ENCODE measurements at places on chromosomes 16 and 17. TPM values are rescaled to one million over a fixed set of nuclear protein-coding genes. Genes with fewer than 3 reads are reported as not detected.

DNA sequence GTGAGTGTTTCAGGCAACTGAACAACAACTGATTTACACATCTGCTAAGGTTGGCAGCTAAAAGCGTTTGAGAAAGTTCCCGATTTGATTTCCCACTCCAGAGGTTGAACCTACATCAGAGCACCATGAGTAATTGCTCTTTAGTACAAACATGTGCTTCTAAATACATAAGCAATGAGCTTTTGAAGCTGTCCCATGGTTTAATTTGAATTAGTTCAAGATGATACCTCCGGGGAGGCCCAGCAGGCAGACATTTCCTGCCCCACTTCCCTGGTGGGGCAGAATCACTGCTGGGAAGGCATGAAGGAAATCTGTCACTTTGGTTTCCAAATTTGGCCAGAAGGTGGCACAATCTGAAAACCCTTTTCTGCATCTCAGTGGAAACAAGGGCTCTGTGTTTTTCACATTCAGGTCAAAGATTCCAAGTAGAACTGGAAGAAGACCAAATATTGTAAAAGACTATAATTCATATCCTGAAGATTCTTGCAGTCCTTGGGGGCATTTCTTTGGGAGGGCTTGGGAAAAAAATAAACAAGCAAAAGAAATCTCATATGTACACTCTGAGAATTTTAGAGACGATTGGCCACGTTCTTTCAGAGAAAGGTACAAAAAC lies 176.2 kb upstream of the FAM20A start:
- no peak overlapping the region for H3K27ac ChIP-seq
- DNase-seq = no peak
- H3K27me3 ChIP-seq = peaks cover 10% of the 10 kb centered on the region
- H3K4me1 ChIP-seq = peaks cover 4% of the 10 kb centered on the region

DNA sequence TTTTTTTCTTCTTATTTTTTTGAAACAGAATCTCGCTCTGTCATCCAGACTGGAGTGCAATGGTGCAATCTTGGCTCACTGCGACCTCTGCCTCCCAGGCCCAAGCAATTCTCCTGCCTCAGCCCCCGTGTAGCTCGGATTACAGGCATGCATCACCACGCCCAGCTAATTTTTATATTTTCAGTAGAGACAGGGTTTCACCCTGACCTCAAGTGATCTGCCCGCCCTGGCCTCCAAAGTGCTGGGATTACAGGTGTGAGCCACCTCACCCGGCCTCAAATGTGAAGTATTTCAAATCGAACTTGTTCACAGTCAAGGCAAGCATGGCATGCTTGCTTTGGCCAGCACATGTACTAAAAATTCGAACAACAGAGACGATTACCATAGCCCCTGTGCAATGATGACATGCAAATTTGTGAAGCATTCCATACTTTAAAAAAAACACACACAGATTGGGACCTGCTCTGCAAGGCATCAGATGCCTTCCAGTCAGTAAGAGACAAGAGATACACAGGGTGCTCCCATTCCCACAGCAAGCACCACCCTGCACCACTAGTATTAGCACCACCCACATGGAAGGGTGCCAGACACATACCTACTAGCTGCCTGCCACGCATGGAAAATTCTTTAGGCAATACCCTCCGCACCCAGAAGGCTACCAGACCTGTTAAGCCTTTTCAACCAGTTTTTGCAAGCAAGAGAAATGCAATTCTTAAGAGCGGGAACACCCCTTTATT lies 47.2 kb downstream of the ANKRD11 start:
- peak overlapping the region; percentile 65 for H3K4me3 ChIP-seq
- peaks cover 5% of the 10 kb centered on the region for H3K36me3 ChIP-seq
- H3K27me3 ChIP-seq = no peaks in the 10 kb centered on the region
- H3K4me1 ChIP-seq = peaks cover 75% of the 10 kb centered on the region
- no peak for DNase-seq

DNA sequence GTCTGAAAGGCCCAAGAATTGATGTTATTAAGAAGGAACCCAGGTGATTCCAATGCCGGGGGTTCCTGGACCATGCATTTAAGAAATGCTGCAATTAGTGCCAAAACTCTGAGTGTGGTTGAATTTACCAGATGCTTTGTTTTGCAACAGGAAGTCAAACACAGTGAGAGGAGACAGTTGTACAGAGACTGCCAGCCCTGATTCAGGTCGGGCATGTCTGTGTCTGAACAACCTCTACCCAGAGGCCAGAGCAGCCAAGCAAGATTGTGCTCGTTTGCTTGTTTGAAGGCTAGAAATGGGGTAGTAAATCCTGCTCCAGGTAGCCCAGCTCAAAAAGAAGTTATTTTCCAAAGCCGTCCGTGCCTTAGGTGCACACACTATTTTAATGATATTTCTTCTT lies 412.4 kb upstream of the ERCC4 start:
- H3K27ac ChIP-seq = no peak overlapping the region
- H3K36me3 ChIP-seq = no peaks in the 10 kb centered on the region
- H3K4me1 ChIP-seq = no peaks in the 10 kb centered on the region
- no peaks in the 10 kb centered on the region for H3K27me3 ChIP-seq

- H3K4me1 ChIP-seq = peaks cover 4% of the 10 kb centered on the region
- no peak overlapping the region for H3K27ac ChIP-seq
- peaks cover 13% of the 10 kb centered on the region for H3K36me3 ChIP-seq
- no peak for DNase-seq
- no peak overlapping the region for H3K4me3 ChIP-seq
Observed at GRCh38 chr17:8142887-8143580, 9.2 kb downstream of the PER1 start.

GRCh38 chr17:330993-331701 lies 21.5 kb downstream of the RPH3AL start:
- H3K27ac ChIP-seq = no peak overlapping the region
- peaks cover 8% of the 10 kb centered on the region for H3K4me1 ChIP-seq
- H3K36me3 ChIP-seq = no peaks in the 10 kb centered on the region
- peak overlapping the region; percentile 56 for H3K4me3 ChIP-seq

DNA sequence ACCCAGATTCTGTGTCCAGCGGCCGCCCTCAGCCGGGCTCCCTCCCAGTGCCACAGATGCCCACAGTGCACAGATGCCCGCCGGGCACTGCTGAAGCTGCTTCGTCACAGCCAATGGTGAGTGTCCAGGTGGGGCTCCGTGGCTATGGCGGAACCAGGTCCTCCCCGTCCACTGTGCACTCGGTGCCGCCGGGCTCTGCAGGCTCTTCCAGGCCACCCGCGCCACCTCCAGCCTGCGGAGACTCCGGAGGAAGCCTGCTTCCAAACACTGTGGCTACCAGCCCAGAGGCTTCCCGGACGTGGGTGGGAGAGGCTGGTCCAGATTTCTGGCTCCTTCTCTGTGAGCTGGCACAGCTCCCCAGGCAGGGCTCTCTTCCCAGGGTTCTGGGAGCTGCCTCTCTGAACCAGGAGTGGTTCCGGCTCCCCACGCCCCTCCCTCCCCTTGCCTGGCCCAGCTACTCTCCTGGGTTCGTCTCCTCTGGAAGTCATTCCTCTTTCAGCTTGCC lies 2.8 kb upstream of the PYCR1 start:
- DNase-seq = no peak
- no peak overlapping the region for H3K27ac ChIP-seq
- H3K27me3 ChIP-seq = peaks cover 7% of the 10 kb centered on the region

GRCh38 chr16:12866981-12867551 lies 34.3 kb upstream of the SHISA9 start:
- no peak for DNase-seq
- no peak overlapping the region for H3K27ac ChIP-seq
- no peak overlapping the region for H3K4me3 ChIP-seq

DNA sequence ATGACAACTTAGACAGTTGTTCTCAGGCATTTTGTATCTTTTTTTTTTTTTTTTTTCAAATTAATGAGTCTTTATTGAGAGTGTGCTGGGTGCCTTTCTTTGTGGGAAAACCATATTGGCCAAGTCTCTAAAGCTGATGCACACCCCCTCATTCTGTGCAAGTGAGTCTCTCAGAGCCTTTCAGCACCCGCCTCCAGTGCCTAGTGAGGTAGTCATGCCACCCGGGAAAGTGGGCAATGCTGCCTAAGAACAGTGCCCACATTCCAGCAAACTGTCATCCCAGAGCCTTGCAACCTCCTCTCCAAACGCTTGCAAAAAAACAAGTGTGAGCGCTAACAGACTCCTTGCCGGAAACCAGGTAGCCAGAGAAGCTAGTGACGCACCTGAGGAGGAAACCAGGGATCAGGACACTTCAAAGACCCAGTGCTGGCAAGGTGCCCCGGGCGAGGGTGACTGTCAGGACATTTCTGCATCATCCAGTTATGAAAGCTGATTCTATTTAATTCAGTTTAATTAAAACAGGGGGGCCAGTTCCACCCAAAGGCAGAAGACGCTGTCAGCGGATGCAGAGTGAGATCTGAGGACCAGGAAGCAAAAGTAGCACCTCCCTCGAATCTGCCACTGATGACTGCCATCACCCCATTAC lies 34.9 kb downstream of the SMARCE1 start:
- peak; percentile 58 for DNase-seq
- H3K4me3 ChIP-seq = peak overlapping the region; percentile 84
- no peaks in the 10 kb centered on the region for H3K27me3 ChIP-seq

DNA sequence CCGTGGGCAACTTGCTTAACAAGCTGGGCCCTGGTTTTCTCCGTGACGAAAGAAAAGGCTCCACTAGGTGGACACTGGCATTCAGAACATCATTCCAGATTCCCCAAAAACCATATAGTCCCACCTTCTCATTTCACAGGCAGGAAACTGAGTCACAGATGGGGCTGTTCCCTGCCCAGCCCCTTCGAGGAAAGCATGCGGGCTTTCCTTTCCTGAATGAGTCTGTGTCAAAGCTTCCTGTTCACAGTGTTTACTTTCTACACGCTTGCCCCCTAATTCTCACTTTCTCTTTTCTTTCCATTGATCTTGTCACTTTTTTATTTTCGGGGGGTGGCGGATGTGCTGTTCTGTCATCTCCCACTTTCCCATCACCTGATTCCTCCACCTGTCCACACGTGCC lies 10.3 kb upstream of the LGALS9 start:
- H3K4me3 ChIP-seq = peak overlapping the region; percentile 52
- H3K4me1 ChIP-seq = peaks cover 24% of the 10 kb centered on the region
- no peaks in the 10 kb centered on the region for H3K27me3 ChIP-seq

GRCh38 chr16:3637371-3637923 lies 17.0 kb upstream of the DNASE1 start:
- peaks cover 24% of the 10 kb centered on the region for H3K4me1 ChIP-seq
- H3K36me3 ChIP-seq = peaks cover 19% of the 10 kb centered on the region

DNA sequence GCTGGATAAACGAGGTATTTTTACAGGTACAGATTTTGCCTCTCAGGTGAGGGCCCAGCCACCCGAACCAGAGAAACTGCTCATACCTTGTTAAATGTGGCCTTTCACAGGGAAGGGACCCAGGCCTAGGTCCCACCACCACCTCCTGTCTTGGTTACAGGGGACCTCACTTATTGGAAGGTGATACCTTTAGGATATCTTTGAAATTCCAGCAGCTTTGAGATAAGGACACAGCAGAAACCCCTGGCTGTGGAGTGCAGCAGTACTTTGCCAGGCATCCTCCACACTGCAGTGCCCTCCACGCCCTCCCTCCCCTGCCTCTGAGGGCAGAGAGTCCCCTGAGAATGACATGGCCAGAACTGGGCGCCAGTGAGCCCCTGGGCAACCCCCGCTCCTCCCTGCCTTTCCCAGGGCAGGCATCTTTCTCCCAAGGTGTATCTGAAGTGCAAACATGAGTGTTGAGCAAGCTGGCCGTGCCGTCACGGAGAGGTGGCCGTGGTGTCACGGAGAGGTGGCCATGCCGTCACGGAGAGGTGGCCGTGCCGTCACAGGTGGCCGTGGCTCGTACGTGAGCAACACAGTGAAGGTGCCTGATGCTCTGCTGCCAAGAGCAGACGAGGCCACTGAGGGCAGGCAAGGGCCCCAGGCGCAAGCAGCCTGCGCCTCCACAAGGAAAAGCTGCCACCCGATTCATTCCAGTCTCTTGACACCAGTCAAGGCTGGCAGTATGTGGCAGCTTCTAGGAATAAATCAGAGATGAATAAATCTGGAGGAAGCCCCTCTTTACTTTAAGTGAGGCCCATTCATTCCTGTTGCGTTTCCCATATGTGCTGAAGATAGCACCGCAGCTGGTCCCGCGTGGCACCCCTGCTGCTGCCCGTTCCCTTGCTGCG lies 134.5 kb upstream of the CHMP6 start:
- H3K27me3 ChIP-seq = no peaks in the 10 kb centered on the region
- peak overlapping the region; percentile 94 for H3K27ac ChIP-seq
- H3K4me3 ChIP-seq = peak overlapping the region; percentile 47
- H3K36me3 ChIP-seq = peaks cover 39% of the 10 kb centered on the region
- no peak for DNase-seq

- no peak overlapping the region for H3K4me3 ChIP-seq
- DNase-seq = no peak
- H3K4me1 ChIP-seq = no peaks in the 10 kb centered on the region
Observed at GRCh38 chr16:73473713-73474112, 425.8 kb upstream of the ZFHX3 start.

GRCh38 chr17:13940858-13941665 lies 128.2 kb upstream of the COX10 start:
- H3K4me3 ChIP-seq = no peak overlapping the region
- no peaks in the 10 kb centered on the region for H3K27me3 ChIP-seq
- H3K36me3 ChIP-seq = peaks cover 3% of the 10 kb centered on the region
- no peak for DNase-seq

DNA sequence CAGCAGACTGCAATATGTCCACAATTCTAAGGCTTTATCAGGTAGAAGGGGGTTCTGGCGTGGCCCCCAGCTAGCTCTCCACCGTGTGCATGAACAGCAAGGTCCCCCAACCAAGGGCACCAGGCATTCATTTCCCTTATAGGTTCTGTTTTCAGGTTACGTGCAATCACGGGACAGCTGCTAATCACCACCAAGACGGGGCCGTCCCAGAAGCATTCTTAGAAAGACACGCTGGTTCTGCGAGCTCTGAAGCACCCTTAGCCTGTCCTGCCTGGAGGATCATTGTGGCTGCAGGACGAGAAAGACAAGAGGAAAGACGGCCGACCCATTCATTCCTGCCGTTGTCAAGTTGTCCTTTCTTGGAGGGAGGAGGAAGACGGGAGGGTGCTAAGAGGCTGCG lies 302.9 kb downstream of the SOX9 start:
- H3K4me1 ChIP-seq = peaks cover 2% of the 10 kb centered on the region
- H3K36me3 ChIP-seq = no peaks in the 10 kb centered on the region
- H3K4me3 ChIP-seq = no peak overlapping the region
- no peak for DNase-seq
- H3K27me3 ChIP-seq = no peaks in the 10 kb centered on the region
- no peak overlapping the region for H3K27ac ChIP-seq

GRCh38 chr16:86902656-86903001 lies 324.3 kb downstream of the FOXL1 start:
- no peaks in the 10 kb centered on the region for H3K36me3 ChIP-seq
- no peak overlapping the region for H3K27ac ChIP-seq
- H3K4me3 ChIP-seq = no peak overlapping the region
- DNase-seq = no peak

GRCh38 chr17:79090443-79091225 lies 16.0 kb downstream of the ENGASE start:
- no peak overlapping the region for H3K4me3 ChIP-seq
- peaks cover 1% of the 10 kb centered on the region for H3K4me1 ChIP-seq
- H3K36me3 ChIP-seq = no peaks in the 10 kb centered on the region
- DNase-seq = no peak

CDC6 gene
- 67.9 TPM for total RNA-seq

KRTAP4-1 gene
- total RNA-seq = not detected

NLGN2 gene
- 8.0 TPM for total RNA-seq

KRTAP2-3 gene
- total RNA-seq = not detected

AHSP gene
- total RNA-seq = not detected

CCL17 gene
- not detected for total RNA-seq

ADAD2 gene
- total RNA-seq = not detected
